HuH-7 (cell line): ENCODE measurements at places on chromosomes 13 and 19.

GRCh38 chr13:86579662-86580061 lies 780.4 kb upstream of the SLITRK6 start:
- DNase-seq, result no peak

GRCh38 chr13:112462408-112462807 lies 86.3 kb downstream of the SPACA7 start:
- no peak for DNase-seq

GRCh38 chr19:29876414-29876813 lies 64.6 kb downstream of the CCNE1 start:
- no peak for DNase-seq

DNA sequence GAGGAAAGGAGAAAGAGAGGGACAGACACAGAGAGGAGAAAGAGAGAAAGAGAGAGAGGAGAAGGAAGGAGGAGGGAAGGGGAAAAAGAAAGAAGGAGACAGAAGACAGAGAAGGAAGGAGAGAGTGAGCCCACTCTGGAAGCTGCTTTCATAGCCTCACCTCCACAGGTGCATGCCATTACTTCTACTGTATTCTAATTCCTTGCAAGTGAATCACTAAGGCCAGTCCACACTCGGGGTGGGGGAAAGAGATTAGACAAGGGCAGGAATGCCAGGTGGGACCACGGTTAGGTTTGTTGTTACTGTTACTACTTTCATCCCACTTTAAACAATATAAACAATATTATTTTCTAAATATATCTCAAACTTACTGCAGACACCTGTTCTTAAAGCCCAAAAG lies 684.5 kb upstream of the ARGLU1 start:
- DNase-seq, result no peak

DNA sequence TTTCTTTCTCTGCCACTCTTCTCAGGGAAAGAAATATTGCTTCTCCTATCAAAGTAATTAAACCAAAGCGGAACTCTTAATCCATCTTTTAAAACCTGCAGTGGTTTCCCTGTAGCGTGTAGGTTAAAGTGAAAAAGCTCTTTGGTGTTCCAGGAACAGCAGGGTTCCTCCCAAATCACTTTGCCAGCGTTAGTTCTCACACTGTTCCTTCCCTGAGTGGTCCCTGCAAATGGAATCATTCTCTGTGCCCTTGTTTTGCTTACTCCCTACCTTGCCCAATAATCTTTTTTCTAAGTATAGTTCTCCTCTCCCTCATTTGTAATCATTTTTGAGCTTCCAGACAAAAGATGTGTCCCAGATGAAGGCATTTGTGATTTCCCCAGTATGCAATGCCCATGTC lies 207.5 kb downstream of the HS6ST3 start:
- DNase-seq, result no peak

GRCh38 chr19:40147693-40148347 lies 43.4 kb upstream of the MAP3K10 start:
- DNase-seq, result no peak

GRCh38 chr13:110185696-110186095 lies 121.3 kb downstream of the COL4A1 start:
- no peak for DNase-seq

DNA sequence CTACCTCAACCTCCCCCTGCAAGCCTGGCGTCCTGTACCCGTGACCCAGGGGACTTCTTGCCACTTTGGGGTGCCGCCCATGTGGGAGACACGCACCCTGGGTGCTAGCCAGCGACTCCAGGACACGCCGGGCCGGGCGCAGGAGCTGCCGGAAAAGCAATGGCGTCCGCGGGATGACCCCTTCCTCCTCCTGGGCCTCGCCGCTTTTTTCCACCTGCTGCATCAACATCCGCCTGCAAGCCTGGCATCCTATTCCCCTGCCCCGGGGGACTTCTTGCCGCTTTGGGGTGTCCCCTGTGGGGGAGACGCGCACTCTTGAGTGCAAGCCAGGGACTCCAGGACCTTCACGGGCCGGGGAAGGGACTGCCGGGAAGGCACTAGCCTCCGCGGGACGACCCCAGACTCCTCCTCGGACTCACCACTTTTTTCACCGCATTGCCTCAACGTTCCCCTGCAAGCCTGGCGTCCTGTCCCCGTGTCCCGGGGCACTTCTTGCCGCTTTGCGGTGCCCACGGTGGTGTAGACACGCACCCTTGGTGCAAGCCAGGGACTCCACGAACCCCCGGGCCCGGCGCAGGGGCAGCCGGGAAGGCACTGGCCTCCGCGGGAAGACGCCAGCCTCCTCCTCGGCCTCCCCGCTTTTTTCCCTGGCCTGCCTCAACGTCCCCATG lies 237.8 kb downstream of the TUBA3C start:
- DNase-seq, result no peak

DNA sequence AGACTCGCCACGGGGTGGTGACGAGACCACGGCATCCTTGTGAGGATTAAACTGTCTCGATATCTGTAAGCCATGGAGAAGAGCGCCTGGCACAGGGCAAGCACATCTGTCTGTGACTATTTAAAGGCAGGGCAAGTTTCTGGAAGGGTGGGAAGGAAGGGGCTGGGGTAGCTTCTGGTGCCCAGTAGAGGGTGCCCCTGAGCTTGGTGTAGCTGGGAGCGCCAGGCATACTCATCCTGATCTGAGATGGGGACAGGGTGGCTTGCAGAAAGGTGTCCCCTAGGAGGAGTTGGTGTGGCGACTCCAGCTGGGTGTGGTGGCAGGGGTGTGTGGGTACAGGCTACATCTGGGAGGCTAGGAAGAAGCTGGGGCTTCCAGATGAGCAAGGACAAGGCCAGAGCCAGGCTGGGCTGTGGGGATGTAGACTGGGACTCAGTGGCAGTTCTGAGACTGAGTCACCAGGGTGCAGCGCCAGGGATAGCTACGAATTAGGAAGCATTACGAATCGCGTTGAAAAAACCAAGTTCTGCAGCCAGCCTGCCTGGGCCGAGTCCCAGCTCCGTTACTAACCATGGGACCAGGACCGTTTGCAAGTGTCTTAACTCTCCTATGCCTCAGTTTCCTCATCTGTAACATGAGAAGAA lies 23.1 kb upstream of the ASPDH start:
- no peak for DNase-seq

- no peak for DNase-seq
Measured at GRCh38 chr19:4622695-4623421, 16.5 kb upstream of the TNFAIP8L1 start.

DNA sequence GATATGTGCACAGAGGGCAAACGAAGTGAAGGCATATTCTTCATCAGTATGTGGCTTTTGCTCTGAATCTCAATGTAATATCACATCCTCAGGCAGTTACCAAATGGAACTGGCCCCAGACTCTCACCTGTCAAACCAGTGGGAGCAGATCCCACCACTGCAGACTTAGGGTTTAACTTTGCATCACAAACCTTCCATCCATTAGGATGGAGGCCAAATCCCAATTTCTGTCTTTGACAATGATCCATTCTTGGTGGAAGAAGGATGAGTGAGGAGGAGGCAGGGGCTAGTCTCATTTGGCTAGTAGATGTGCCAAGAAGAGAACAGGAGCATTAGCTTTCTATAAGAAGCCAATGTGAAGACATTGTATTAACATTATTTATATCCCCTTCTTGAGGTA lies 413.5 kb upstream of the SPRY2 start:
- no peak for DNase-seq

DNA sequence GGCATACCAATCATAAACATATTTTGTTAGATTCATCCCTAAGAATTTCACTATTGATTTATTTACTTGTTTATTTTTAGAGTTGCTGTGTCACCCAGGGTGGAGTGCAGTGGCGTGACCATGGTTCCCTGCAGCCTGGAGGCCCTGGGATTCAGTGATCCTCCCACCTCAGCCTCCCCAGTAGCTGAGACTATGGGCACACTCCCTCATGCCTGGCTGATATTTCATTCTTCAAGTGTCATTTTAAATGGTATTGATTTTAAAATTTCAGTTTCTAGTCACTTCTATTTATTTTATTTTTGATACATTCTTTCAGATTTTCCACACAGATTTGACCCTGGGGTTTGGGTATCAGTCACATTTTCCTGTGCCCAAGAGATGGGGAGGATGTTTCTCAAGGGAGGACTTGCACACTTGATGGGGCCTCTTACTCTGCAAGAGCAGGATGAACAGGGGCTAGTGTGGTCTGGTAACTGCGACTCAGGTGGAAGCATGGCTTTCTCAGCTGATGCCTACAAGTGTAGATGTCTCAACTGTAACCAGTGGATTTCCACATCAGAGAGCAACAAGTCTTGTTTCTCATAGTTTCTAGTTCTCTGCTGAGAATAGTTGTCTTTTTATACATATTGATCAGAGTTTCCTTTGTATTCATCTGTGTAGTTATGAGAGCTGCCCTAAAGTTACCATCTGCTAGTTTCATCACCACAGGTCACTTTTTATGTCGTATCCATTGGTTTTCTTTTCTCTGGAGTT lies 40.2 kb downstream of the CCNE1 start:
- no peak for DNase-seq

- no peak for DNase-seq
Measured at GRCh38 chr19:5786593-5787408, 2.3 kb upstream of the PRR22 start.

DNA sequence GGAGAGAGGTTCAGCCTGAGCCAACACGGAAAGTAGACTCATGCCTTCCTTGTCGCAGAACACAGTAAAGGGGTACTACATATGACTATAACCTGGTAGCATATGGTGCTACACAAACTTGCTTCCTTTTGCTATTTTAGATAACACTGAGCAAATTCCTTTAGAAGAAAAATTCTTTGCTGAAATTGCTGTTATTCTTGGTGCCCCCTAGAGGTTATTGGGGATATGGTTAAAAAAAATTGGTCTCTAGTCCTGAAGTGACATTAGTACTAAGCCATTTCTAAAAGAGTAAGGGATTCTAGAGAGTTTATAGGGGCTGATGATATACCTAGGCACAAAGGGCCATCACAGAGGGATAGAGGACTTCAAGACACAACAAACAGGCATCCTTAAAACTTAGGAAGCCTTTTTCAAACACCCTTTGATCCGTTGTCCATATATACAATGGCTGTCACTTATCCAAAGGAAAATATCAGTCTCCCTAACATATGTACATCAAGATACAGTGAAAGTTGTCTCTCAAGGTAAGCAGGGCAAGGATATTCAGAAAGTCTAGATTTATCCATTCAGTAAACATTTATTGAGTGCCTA lies 13.9 kb upstream of the HS6ST3 start:
- DNase-seq, result no peak
